ENCODE measurements at places on chromosomes 7 and 10. TPM values are rescaled to one million over a fixed set of nuclear protein-coding genes. Genes with fewer than 3 reads are reported as not detected.

The C1QL3 gene
- total RNA-seq: not detected

The ZWINT gene
- 72.5 TPM for total RNA-seq

The CACNA2D1 gene
- total RNA-seq: 8.4 TPM

The ZP3 gene
- total RNA-seq: 1.6 TPM

The VCL gene
- total RNA-seq: 12.0 TPM

The SLC25A28 gene
- total RNA-seq: 18.8 TPM

The CAMK1D gene
- total RNA-seq: 14.6 TPM

The WNT16 gene
- 0.05 TPM for total RNA-seq

- no peak for DNase-seq
These were observed 60.5 kb downstream of the SUFU start for GRCh38 chr10:102564209-102564834.

GRCh38 chr7:29177963-29178600 is 16.5 kb upstream of the CHN2 start:
- DNase-seq: no peak

- no peak for DNase-seq
These were observed 50.8 kb upstream of the PPP1R9A start for GRCh38 chr7:94856643-94857042.

DNA sequence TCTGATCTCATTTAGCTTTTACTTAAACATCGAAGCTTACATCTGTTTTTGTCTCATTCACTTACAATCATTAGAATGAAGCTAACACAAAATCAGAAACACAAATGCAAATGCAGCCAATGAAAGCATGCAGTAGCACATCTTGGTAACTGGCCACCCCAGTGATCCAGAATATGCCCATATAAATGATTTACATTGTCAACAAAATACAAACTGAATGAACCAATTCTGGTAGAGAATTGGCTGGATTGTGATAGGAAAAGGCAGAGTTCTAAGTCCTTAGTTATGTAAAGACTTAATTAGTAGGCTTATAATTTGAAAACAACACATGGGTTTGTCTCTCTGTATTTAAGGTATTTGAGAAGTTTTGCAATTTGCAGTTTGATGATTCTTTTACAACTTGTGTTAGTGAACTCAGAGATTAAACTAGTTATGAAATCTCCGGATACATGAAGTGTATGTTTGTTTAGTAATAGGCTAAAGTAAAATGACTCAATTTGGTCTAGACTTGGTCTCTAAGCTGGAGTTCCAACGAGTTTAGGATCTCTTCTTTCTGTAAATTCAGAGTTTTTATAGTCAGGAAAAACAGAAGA is 21.2 kb downstream of the TECTB start:
- DNase-seq: no peak

DNA sequence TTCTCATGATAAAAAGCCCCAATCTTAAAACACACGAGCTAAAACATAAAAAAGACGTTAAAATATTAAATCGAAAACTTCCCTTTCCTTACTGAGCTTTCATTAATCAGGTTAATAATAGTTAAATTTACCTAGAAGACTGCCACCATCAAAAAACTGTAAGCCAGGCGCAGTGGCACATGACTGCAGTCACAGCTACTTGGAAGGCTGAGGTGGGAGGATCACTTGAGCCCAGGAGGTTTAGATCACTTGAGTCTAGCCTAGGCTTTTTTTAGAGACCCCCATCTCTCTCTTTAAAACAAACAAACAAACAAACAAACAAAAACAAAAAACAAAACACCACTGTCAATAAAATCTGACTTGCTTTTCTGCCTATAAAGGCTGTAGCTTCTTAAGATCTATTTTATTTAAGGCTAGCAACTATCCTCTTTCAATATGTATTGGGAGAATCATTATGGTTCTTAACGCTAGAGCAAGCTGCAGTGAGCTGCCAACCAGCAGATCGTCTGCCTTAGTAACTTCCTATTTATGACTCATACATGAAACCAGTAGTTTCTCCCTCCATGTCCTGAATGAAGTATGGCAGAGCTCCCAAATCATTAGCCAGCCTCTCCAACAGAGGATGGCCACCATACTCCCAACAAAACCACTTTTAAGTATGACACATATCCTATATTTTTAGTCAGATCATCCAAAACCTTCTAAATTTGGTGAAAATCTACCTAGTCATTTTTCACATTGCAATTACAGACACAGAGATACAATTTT is 163.7 kb downstream of the SRPK2 start:
- DNase-seq: no peak

DNA sequence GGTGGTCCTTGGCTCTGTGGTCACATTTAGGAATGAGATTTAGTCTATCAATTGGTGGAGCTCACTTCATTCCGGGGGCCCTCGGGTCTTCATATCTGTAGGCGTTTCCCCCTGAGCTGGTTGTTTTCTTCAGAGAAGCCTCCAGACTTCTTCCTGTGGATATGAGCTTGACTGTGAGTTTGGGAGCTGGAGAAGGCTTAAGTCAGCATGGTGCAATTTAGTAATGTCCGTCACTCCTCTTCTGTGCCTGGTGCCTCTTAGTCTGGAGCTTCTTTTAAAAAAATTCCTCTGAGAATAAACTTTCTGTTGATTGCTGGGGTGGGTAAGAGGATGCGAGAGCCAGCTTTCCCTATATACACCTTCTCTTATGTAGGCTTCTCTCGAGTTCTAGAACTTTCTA is 40.2 kb downstream of the HECW1 start:
- no peak for DNase-seq

DNA sequence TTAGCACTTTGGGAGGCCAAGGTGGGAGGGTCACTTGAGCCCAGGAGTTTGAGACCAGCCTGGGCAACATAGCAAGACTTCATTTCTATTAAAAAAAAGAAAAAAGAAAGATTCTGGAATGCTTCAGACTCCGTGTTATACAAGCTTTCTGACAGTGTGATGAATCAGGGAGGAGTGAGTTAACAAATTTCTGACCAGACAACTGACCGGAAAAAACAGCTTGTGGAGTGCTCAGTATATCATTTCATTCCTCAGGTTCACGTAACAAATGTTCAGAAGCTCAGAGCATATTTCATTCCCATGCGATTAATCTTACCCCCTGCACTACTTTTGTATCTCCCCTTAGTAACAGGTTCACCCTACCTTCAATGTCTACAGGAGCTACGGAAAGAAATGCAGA is 28.6 kb upstream of the TNPO3 start:
- DNase-seq: no peak

DNA sequence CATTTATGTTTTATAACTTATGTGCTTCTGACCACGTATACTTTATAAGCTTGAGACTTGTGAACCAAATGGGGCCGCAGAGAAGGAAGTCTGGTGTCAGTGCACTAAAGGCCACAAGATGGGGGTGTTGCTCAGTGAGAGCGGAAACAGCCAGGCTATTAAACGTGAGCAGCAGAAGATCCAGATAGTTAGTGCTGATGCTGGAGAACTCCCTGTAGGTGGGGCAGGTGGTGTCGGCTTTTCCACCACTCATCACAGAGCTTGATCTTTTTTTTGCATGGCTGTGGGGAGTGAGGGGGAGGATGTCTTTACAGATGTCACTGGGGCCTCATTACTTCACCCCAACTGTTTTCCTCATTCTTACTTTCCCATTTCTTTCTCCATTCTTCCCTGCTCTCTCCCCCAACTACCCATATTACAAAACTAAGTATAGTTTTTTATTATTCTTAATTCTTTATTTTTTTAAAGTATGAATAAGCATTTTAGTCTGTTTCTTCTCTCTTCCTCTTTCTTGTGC is 34.7 kb downstream of the ACADSB start:
- DNase-seq: peak; percentile 43
